H9 (cell line): ENCODE measurements at places on chromosomes 7 and 10.

DNA sequence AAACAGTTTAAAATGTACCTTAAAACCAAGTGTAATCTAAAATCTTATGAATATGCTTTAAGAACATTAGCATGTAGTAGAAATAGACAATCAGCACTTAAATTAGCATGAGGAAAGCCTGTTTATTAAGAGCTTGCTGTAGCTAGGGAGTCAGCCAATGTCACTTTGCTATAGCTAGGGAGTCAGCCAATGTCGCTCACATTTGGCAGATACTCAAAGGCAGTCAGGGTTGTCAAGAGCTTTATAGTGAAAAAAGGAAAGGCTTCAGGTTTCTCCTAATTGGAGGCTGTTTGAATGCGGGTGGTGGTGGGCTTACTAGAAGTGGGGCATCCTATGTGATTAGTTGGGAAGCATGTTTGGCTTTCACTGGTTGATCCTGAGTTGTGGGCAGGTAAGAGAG lies 226.2 kb upstream of the DGKB start:
- DNase-seq, result no peak

- no peak for DNase-seq
Measured at GRCh38 chr7:20787660-20788419, 1.2 kb upstream of the SP8 start.

- DNase-seq, result peak; percentile 45
Measured at GRCh38 chr7:157425137-157425731, 88.4 kb downstream of the DNAJB6 start.

GRCh38 chr7:51123322-51124019 lies 193.1 kb downstream of the COBL start:
- DNase-seq, result no peak

- peak; percentile 39 for DNase-seq
Measured at GRCh38 chr7:7565746-7566650, 686 bp upstream of the MIOS start.

GRCh38 chr7:151852486-151853396 lies 24.2 kb downstream of the PRKAG2 start:
- DNase-seq, result no peak

DNA sequence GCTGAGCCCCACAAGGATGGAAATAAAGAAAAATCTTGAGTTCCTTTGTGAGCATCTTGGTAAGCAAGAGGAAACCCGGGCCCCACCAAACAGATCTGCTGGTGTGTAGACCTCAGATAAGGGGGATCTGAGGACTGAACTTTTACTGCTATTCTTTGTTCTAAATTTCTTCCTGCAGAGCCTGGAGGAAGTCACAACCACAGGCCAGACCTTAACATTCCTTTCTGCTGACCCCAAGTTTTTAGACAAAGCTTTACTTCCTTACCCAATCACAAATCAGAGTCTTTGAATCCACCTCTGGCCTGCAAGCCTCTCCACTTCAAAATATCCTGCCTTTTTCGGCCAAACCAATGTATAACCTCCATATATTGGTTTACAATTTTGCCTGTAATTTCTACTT lies 352.6 kb upstream of the AUTS2 start:
- DNase-seq, result no peak

DNA sequence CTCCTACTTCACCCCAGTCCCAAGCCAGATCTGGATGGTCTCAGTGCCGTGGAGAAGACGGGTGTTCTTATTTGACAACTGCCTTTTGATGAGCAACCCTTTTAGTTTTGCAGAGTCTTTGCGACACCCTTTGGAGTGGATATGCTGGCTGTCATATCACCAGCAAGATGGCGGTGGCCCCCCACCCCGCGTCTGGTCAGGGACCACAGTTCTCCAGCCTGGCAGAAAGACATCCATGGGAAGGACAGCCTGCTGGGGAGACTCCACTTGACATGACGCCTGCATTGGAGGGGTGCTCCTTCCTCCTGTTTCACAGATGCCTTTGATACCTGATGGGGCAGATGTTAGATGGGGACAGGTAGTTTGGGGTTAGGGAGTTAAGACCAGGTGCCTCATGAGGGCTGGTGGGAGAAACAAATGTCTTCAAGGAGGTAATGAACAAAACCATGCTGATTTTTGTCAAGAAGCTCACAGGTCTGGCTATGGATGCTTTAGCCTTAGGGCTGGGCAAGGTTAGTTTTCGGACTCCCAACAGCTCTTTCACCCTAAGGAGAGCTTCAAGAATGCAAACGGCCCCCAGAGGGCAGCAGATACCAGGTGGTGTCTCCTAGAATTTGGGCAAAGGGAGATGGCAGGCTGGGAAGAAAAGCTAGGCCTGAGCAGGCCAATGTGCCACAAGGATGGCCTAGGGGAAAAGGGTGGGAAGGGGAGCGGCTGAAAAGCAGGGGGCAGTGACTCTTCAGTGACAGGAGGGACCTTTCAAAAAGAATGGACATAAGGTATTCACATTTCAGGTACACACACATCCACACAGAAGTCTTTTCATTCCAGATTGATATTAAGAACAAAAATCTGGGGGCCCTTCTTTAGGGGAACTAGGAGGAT lies 95.2 kb downstream of the CLEC2L start:
- peak; percentile 50 for DNase-seq

- DNase-seq, result no peak
Measured at GRCh38 chr7:144629598-144629997, 206.3 kb downstream of the TPK1 start.

DNA sequence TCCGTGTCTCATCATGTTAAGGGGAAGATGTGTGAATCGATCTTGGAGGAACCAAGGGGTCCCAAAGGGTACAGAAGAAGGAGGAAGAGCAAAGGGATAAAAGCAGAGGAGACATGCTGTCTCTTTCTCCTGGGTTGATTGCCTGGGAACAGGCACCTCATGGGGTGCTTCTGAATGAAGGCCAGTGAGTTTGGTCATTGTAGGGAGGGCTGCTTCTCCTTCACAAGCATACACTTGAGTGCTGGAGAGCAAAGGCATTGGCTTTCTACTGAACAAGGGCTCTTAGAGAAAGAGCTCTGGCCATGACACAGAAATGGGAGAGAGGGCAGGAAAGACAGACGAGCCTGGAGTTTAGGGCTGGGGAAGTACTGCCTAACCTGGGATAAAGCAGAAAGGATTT lies 146.7 kb upstream of the NPY start:
- DNase-seq, result no peak

GRCh38 chr10:71316786-71317160 lies 2.3 kb upstream of the SLC29A3 start:
- DNase-seq, result no peak

GRCh38 chr10:29710128-29710527 lies 75.4 kb upstream of the SVIL start:
- no peak for DNase-seq

DNA sequence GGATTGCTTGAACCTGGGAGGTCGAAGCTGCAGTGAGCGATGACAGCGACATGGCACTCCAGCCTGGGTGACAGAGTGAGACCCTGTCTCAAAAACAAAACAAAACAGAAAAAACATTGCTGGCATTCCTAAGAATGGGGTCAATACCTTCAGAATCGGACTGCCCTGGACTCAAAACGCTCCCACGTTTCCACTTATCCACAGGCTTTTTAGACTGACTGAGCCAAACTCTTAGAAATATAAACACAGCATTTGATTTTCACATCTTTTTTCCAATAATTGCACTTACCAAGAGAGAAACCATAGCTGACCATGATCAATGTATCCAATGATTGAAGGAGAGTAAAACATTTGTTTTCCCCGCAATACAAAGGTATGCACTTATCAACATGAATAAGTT lies 59.5 kb upstream of the CUX1 start:
- DNase-seq, result no peak

GRCh38 chr7:28018020-28018419 lies 162.6 kb downstream of the JAZF1 start:
- no peak for DNase-seq

- no peak for DNase-seq
Measured at GRCh38 chr10:8405596-8405995, 351.1 kb downstream of the GATA3 start.

GRCh38 chr7:132109769-132110168 lies 466.5 kb downstream of the PLXNA4 start:
- no peak for DNase-seq

DNA sequence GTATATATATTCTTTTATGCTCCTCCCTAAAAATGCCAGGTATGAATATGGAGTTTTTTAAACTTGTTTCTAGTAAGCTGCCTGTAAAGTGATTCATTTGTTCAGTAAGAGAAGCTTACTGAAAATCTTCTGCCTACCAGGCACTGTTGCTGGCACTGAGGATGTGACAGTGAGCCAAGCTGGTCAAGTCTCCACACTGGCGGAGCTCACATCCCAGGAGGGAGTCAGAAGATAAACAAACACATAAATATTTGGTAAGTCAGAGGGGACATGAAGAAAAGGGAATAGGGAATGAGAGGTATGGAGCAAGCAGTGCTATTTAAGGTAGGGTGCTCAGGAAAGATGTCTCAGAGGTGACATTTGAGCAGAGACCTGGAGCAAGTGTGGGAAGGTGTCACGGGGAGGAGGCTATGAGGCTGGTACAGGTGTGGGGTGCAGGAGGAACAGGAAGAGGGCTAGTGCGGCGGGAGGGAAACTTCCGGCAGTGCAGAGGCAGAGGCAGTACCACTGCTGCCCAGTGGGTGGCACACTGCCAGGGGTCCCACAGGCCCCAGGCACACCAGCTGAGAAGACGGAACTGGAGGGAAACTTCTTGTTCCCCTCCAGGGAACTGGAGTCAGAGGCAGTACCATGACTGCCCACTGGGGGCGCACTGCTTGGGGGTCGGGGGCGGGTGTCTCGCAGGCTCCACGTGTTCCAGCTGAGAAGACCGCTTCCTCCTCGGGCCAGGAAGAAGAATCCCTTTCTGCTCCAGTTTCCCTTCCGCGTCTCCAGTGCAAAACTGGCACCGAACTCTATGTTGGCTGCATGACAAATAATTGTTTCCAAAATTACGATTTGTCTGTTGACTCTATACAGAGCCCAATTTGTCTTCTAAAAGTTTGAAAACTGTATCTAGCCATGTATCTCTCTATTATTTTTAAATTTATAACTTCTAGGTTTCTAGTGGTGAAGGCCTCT lies 161.0 kb downstream of the TEX36 start:
- DNase-seq, result peak; percentile 88

DNA sequence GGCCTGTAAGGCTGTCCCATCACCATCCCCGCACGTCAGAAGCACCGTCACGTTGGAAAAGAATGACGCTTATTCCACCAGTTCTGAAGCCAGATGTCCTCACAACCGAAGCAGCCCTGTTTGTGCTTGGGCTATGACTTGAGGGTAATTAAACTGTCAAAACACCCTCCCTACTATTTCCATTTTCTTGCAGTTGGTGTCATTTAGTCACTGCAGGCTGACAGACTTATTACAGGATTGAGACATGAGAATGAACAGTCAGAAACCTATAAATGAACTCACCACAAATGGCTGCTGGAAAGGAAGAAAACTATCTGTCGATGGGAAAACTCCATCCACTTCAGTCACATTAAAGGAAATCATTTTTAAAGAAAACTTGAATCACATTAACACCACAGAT lies 85.3 kb downstream of the VOPP1 start:
- DNase-seq, result no peak

GRCh38 chr10:73840056-73840402 lies 28.6 kb upstream of the NDST2 start:
- DNase-seq, result no peak
